ENCODE measurements at places on chromosomes 12 and 14. TPM values are rescaled to one million over a fixed set of nuclear protein-coding genes. Genes with fewer than 3 reads are reported as not detected.

DNA sequence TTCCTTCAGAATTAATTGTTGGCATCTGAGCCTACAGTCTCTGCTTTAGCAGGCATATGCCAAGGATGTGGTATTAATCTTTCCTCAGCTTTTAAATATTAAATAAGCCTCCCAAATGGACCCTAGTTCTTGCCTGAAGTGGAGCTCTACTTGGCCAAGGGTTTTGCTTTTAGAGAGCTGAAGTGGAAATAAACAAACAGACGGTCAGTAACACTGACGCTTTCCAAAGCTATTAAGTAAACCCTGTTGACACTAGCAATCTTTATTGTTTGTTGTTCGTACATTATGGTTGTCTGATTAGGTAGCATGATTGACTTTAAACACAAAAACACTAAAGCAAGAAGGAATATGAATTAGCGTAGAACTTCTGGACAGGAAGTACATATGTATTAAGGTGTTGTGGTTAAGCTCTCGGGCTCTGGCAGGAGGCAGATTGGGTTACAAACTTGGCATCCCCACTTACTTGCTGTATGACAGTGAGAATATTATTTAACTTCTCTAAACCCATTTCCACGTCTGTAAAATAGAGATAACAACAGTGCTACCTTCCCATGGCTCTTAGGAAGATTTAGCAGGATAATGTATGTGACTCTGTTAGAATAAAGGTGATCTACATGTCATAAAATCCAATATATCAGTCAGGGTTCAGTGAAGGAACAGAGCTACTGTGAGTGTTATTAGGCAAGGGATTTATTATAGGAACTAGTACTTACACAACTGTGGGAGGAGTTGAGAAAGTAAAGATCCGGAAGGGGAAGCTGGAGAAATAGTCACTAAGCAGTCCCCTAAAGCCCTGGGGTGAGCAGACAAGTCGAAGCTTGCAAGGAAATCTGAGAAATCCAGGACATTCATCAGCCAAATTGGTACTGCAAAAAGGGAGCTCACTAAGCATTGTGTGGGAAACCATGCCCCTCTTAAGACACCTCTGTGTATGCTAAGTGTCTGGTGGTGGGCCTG, 92.2 kb upstream of the ATF7IP start:
- no peak for DNase-seq

DNA sequence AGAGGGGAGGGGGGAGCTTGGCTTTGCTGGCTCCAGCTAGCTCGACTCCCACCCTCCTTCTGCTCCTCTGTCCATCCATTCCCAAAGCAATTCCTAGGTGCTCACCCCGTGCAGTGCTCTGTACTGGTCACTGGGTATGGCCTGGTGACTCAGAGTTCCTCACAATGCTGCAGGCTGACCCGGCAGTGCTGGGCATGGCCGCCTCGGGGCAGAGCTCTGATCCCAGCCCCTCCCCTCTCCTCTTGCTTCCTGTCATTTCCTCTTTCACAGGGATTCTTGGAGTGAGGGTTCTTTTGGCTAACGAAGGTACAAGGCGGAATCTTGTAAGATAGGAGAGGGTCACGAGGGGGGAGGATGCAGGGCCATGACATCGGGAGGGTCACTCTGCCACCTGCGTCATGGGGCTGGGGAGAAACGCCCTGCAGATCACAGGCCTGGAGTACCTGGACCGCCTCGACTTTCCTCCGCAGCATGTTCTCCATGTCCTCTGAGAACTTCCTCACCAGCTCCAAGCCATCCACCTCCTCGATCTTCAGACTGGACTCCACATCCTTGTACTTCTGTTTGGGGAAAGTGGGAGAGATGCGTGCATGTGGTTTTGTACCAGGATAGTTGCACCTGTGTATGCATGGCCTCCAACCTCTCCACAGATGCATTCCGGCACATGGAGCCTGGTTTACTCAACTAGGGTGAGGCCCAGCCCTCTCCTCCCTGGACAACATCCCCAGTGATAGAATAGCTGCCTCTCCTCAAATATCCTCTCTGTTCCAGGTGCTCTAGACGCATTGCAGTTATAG, 5.7 kb downstream of the CACNA2D4 start:
- peak; percentile 74 for DNase-seq

The PRH2 gene
- total RNA-seq: not detected

The METTL1 gene
- total RNA-seq: 11.7 TPM

The NEDD8 gene
- total RNA-seq: 108 TPM

- DNase-seq: no peak
These were observed 42.4 kb upstream of the STXBP6 start for GRCh38 chr14:25092258-25092740.

The ULK1 gene
- total RNA-seq: 117 TPM

DNA sequence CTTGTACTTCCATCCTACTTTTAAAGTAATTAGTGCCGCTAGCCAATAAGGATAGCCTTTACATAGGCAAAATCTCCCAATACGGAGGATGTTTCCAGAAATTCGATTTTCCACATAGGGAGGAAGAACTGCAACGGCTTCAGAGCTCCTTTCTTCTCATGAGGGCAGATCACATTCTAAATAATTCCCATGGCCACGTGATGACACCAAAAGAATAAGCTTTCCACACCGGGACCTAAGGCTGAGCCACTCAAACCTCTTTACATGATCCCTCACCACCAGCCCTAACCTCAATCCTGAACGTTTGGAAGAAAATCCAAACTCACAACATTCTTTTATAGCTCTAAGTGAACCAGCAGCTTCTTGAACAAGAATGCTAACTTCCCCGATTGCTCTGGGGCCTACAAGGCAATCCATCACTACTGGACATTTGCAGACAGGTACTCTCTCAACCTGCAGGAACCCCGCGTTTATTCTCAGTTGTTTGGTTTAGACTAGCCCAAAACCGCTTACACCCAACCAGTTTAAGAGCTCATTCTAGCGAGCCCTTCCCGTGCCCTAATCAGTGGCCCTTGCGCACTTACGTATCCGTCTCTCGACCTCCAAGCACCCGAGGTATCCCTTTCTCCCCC, 884 bp downstream of the CAPRIN2 start:
- no peak for DNase-seq

DNA sequence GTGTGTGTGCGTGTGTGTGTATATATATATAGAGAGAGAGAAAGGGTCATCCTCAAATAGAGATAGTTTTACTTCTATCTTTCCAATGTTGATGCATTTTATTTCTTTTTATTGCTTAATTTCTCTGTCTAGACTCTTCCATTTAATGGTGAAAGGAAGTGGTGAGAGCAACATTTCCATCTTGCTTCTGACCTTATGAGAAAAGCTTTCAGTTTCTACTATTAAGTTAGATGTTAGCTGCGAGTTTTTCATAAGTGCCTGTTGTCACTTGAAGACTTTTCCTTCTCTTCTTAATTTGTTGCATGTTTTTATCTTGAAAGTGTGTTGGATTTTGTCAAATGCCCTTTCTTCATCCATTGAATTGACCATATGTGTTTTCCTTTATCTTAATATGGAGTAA, 304.4 kb upstream of the FAR2 start:
- DNase-seq: no peak

- DNase-seq: no peak
These were observed 135.7 kb downstream of the IGF1 start for GRCh38 chr12:102344691-102345090.

- no peak for DNase-seq
These were observed 137.1 kb downstream of the MON2 start for GRCh38 chr12:62603811-62604098.

The C14orf39 gene
- not detected for total RNA-seq
